ENCODE measurements at places on chromosomes 3 and 15.

GRCh38 chr3:45477838-45478237, 89.5 kb downstream of the LARS2 start:
- no peak for DNase-seq

DNA sequence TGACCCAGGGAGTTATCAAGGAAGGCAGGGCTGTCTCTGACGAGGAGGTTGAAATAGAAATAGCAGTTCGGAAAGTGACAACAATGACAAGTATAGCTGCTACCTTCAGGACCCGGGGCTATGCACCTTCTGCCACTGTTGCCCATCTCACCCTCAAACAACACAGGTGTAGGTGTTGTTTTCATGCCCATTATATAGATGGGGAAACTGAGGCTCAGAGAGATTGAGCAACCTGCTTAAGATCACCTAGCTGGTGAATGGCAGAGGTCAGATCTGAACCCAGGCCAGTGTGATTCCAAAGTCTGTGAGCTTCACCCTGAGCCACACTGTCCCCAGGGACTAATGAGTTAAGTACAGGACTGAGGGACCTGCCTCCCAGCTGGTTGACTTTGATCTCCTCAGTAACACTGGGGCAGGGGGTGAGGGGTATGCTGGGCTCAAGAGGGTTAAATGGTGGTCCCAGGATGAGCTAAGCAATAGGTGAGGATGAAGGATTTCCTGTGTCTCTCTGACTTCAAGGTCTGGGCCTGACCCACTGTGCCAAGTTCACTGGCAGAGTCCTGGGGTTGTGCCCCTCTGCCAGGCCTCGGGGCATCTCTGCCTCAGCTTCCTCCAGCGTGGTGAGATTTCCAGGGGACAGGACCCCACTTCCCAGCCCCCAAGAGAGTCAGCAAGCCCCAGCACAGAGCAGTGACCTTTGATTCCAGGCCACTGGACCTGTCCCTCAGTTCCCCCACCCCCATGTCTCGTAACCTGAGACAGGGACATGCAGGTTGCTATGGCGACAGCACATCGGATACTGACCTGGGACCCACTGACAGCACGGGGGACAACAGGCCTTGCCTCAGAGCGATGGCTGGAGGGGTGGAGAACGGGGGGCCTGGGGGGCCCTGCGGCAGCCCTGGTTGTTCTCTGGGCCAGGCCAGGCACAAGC, 35.0 kb downstream of the ATP2B2 start:
- peak; percentile 64 for DNase-seq

GRCh38 chr3:50171540-50172301, 16.6 kb downstream of the SEMA3F start:
- no peak for DNase-seq

DNA sequence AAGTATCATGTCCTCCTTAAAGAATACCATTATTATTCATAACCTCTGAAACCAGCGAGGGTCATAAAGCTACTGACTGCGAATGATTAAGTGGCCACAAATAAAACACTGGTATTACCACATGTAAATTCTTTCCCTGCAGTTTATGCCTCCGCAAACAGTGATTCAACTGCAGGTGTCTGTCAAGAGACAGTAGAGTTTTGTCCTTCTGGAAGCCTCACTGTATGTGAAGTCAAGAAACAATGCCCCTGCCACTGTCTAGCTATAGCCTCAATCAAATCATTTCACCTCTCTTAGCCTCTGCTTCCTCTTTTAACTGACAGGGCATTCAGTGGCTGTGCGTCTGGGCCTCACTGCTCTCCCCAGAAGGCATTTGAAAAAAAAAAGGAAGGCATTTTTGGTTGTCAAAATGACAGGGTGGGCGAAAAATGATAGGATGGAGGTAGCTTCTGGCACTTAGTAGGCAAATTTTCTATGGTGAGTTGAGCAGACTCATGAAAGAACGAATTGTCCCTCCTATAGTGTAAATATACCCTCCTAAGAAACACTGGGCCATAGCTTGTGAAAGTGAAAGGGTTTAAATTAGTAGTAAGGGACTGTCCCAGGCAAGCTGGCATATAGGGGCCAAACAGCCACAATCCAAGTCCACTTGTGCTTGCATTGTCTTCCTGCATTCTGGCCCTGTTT, 66.7 kb downstream of the FILIP1L start:
- DNase-seq: no peak

- peak; percentile 31 for DNase-seq
Observed at GRCh38 chr15:40847223-40847961, 3.5 kb downstream of the SPINT1 start.

- DNase-seq: no peak
Observed at GRCh38 chr15:100105101-100105500, 236.7 kb downstream of the ADAMTS17 start.

- peak; percentile 50 for DNase-seq
Observed at GRCh38 chr3:99911433-99911832, 93.8 kb downstream of the CMSS1 start.

DNA sequence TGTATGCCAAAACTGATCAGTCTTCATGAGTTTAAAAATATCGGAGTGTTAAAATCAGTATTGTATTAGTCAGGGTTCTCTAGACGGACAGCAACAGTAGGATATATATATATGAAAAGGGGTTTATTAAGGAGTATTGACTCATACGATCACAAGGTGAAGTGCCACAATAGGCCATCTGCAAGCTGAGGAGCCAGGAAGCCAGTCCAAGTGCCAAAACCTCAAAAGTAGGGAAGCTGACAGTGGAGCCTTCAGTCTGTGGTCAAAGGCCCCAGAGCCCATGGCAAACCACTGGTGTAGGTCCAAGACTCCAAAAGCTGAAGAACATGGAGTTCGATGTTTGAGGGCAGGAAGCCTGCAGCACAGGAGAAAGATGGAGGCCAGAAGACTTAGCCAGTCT, 391.0 kb upstream of the CADM2 start:
- DNase-seq: no peak

Data from eye (tissue), 1 donor.